NCI-H1048 (cell line): ENCODE measurements at places on chromosomes 13 and 19.

GRCh38 chr19:16309643-16310042, 15.0 kb upstream of the KLF2 start:
- no peak for DNase-seq

GRCh38 chr13:43757266-43757665, 29.5 kb downstream of the ENOX1 start:
- DNase-seq: no peak

DNA sequence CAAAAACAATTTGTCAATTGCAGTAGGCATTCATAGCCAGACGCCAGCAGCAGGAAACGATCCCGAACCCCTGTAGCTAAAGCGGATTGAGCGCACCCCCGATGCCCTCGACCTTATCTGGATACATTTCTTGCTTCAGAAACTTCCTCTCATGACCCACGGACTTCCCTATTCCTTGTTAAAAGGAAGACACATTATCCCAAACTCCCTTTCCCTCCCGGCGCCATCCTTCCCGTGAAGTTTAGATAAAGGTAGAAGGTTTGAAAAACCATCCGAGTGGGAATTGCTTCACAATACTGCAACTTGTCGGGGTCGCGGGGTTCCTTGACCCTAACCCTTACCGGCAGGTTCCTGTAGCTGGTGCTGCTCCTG, 977 bp downstream of the PCDH20 start:
- DNase-seq: no peak

DNA sequence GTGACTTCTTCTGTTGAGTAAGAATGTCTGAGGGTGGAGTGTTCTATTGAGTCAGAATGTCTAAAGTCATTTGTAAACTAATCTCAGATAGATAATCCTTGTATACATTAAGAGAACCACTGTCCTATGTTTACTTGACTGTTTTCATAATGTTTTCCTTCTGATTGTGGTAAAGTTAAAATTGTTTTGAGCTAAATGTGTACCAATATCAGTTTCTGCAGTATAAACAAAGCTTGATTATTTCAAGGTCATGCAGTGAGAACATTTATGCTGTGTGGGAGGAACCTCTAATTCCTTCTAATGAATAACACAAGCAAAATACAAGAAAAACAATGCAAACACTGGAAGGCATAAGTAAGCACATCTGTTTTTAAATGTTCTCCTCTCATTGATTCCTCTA, 434.6 kb downstream of the FGF14 start:
- DNase-seq: no peak

GRCh38 chr13:48631441-48631840, 22.3 kb upstream of the CYSLTR2 start:
- peak; percentile 54 for DNase-seq

- no peak for DNase-seq
Observed at GRCh38 chr13:44785401-44785800, 203.9 kb downstream of the NUFIP1 start.

GRCh38 chr13:72004784-72005374, 137.9 kb upstream of the DACH1 start:
- DNase-seq: no peak

- no peak for DNase-seq
Observed at GRCh38 chr19:50196322-50196932, 7.0 kb upstream of the MYH14 start.

DNA sequence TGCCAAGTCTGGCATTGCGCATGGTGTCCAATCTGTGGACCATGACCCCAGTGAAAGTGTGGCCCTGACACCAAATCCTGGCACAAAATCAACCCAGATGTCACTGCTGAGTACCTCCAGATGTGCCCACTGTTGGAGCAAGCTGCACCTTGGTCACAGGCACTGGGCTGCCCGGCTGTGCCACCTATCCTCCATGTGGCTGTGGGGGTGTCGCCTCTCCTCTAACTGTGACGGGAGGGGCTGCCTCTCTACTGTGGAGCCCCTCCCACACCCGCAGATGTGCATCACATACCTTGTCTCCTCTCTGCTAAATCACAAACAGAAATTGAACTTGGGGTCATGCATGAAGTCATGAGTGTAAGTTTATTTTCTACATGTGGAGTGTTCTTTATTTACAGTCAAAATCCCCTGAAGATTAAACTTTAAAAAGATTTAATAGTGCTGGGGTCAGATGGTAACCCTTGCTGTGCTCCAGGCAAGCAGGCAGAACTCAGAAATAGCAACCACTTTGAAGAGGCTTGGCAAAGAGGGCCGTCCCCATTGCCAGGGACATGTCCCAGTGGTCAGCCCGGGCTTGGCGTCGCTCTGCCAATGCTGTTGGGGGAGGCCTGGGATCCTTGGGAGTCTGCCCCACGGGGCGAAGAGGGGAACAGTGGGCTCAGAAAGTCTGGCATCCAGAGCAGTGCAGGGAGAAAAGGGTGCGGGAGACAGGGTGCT, 46.4 kb upstream of the ZNF536 start:
- no peak for DNase-seq

GRCh38 chr19:10831987-10832938, 3.7 kb downstream of the TMED1 start:
- DNase-seq: no peak

GRCh38 chr19:20969898-20970297, 46.8 kb downstream of the ZNF85 start:
- no peak for DNase-seq

GRCh38 chr13:106505295-106505694, 30.2 kb downstream of the EFNB2 start:
- DNase-seq: no peak

GRCh38 chr13:113954046-113954835, 19.6 kb downstream of the C13orf46 start:
- no peak for DNase-seq

DNA sequence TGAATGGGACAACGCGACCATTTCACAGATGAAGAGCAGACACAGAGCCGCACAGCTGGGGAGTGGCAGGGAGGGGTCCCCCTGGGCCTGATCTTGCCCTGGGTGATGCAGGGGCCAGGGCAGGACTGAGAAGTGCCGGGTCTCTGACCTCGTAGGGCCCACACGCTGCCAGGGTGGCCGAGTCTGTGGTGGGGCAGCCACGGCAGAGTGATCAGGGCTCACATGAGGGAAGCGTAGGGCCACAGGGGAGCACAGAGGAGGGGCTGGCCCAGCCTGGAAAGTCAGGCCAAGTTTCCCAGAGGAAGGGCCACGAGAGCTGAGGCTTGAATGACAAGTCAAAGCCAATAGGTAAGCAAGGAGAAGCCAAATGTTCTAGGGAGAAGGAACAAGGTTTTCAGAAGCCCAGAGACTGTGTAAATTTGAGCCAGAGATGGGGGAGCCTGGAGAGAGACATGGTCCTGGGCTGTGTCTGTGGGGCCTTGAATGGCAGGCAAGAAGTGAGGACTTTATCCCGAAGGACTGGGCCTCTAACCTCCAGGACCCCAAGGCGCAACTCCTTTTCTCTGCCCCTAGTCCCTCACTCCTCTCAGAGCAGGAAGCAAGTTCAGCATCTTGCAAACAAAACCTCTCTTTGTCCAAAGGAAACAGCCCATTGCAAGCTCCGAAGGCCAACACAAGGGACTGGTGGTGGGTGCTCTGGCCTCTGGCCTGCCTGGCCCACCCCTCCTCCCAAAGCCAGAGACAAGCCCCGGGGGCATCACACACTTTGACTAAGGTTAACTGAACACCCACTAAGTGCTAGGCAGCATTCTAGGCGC, 31.7 kb upstream of the FXYD3 start:
- DNase-seq: no peak

DNA sequence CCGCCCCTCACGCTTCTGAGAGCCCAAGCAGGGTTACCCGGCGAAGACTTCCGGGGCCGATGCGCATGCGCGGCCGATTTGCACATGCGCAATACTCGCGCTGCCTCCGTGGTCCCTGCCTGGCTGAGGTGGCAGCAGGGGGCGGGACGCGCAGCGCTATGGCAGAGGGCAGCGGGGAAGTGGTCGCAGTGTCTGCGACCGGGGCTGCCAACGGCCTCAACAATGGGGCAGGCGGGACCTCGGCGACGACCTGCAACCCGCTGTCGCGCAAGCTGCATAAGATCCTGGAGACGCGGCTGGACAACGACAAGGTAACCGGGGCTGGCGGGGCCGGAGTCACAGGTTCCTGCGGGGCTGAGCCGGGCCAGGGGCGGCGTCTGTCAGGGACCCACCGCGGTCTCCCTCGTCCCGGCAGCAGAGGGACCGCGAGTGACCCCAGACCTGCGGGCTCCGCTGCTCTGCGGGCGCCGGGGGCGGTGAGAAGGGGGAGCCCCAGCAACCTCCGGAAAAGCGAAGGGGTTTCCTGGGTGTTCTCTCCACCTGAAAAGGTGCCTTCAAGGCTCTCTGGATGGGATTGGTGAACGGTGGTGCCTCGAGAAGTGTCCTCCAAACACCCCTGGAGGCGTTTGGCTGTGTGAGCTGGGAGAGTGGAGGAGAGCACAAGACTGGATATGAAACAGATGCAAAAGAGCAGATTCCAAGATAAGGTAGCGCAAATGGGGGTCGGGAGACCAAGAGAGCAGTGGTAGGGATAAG, at the start of gene COG6:
Gene COG6 (plus strand): TSS at position 94 of the 756 bp plus-strand sequence. CDS start 65 bp downstream, at position 159.
- DNase-seq: peak; percentile 16

DNA sequence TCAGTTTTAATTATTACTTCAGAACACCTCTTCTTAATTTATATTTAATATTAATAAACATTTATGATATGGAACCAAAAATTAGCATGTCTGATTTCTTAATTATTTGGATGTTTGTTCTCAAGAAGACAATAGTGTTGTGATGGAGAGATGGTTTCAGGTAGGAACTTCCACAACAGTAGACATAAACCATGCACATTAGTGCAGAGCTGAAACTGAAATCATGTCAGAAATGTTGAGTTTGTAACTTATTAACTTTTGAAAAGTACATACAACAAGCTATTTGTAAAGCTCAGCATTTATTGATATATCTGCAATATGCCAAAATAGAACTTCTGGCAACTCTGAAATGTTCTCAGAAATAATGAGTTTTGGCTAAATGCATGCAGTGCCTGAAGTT, 11.8 kb upstream of the EDNRB start:
- DNase-seq: no peak

DNA sequence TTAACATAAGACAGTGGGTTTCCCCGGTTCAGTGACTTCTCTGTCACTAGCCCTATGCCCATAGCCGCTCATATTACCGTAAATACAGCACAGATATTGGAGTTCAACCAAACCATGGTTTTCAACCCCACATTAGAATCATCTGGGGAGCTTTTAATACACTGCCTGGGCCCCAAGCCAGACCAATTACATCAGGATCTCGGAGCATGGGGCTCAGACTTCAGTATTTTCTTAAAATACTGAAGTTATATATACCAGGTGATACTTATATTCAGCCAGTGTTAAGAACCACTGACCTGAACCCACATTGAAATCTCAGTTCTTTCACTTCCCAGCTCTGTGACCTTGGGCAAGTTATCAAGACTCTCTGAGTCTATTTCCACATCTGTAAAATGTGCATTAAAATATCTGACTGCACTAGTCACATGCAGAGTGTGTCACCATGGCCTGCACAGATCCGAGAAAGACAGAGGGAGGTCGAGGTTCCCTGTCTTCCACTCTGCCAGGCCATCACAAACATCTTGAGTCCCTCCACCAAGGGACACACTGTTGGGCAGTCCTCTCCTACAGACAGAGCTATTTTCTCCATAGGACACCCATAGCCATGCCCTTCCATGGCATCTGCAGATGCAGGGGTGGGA, 32.2 kb upstream of the IPO5 start:
- no peak for DNase-seq

- no peak for DNase-seq
Observed at GRCh38 chr19:6108721-6109633, 1.3 kb downstream of the RFX2 start.

- DNase-seq: no peak
Observed at GRCh38 chr13:74114202-74114601, 20.0 kb downstream of the KLF12 start.

- no peak for DNase-seq
Observed at GRCh38 chr13:75136151-75136550, 345.8 kb downstream of the TBC1D4 start.

- no peak for DNase-seq
Observed at GRCh38 chr13:27130979-27131623, 40.5 kb downstream of the USP12 start.

GRCh38 chr19:31560086-31561060, 211.1 kb upstream of the TSHZ3 start:
- no peak for DNase-seq

- peak; percentile 14 for DNase-seq
Observed at GRCh38 chr19:35935911-35936737, at the start of gene LRFN3. LRFN3 (plus strand) TSS chr19:35936374; CDS start chr19:35939426, 3,052 bp downstream.

DNA sequence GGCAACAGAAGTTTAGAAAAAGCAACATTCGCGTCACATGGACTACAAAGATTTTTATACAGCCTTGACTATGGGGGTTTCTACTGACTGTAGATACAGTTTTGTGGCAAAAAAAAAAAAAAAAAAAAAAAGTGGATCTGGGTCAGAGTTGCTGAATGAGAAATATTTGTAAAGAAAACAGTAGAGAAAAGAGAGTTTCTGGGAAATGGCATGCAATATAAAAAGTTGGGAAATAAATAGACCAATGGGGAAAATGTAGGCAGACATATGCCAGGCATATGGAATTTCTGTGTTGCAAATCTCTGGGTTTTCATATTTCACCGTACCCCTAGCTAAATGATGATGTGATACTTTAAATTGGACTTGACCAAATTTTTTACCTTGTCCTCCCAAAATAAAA, 315.3 kb downstream of the EFNB2 start:
- DNase-seq: no peak
